Activated gamma-delta T cell treated with anti-CD3 and anti-CD28 coated beads, Interleukin-2, amount 50 U/mL, for 16 hours (primary cell): ENCODE measurements at places on chromosomes 2 and 18.
A peak's percentile ranks its signal among the peaks of the same experiment; 100 is the strongest.

DNA sequence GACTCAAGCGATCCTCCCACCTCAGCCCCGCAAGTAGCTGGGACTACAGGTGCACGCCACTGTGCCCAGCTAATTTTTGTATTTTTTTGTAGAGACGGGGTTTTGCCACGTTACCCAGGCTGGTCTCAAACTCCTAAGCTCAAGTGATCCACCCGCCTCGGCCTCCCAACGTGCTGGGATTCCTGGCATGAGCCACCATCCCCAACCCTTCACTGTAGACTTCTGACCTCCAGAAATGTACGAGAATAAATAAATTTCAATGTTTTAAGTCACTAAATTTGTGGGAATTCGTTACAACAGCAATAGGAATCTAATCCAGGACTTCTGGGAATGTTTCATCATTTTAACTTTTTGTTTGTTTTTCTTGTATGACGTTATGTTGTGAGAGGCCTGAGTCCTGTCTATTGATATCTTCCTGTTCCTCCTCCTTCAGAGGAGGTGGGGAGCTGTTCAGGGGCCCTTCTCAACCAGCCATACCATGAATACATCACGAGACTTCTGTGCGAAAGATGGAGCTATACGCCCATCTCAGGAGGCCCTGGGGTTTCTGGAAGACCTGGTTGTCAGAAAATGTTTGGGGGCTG is 40.0 kb downstream of the TEX44 start:
- no peak for DNase-seq

DNA sequence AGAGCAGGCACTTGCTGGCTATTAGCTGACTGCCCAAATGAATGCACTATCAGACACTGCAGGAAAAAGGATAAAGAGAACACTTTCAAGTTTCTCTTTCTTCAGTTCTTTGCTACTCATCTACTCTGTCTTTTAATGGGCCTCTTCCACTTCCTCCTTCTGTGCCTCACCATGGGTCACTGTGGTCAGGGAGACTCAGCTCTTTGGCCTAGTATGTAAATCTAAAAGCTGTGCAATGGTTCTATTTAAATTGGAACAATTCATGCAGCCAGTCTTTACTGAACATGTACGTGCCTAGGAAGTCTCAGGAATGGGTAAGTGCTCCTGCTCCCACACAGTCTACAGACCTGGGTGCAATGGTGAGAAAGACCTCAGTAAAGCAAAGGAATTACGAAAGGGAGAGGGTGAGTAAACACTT is 79.1 kb upstream of the DNMT3A start:
- DNase-seq: no peak

DNA sequence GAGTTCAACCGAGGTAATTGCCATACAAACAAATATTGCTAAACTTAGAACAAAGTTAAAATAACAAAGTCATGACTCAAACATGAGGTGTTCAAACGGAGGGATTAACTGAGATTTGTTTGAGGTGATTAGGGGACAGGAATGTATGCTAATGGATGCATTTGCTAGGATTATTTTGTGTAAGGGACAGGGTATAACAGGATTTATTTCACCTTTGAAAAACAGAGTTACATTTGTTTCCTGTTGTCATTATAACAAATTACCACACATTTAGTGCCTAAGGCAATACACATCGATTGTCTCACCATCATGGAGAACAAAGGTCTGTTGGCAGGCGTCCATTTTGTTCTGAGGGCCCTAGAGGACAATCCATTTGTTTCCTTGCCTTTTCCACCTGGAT is 304.3 kb upstream of the CNTNAP5 start:
- no peak for DNase-seq

DNA sequence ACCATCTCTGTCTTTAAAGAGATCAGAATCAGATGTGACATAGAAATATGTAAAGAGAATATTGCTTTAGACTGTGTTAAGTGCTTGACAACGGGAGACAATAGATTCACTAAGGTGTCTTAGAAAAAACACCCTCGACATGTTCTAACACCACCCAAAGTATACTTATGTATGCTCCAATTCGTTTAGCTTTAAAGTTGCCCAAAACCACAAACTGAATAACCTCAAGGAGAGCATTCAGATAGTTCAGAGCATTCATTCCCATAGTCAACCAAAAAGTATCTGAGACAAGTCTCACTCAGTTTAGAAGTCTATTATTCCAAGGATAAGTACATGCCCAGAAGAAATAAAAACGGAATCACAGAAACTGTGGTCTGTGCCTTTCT is 96.4 kb downstream of the KYNU start:
- DNase-seq: no peak

- DNase-seq: no peak
Observed at GRCh38 chr2:41771710-41772109, 276.1 kb upstream of the PKDCC start.

- no peak for DNase-seq
Observed at GRCh38 chr2:217316743-217317142, 456.9 kb upstream of the TNP1 start.

DNA sequence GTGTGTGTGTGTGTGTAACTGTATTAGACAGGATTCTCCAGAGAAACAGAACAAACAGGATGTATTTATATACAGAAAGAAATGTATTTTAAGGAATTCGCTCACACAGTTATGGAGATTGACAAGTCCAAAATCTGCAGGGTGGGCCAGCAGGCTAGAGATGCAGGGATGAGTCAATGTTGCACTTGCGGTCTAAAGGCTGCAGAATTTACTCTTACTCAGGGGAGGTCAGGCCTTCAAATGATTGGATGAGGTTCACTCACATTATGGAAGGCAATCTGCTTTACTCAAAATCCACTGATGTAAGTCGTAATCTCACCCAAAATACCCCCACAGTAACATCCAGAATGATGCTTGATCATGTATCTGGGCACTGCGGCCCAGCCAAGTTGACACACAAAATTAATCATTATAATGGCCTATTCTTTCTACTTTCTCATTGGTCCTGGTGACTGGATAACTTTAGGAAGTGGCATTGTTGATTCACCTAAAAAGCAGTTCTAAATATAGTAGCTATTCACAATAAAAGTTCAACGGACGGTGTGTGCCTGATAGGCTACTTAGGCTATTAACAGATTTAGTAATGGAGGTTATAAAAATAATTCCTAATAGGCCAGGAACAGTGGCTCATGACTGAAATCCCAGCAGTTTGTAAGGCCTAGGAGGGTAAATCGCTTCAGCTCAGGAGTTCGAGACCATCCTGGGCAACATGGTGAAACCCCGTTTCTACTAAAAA is 40.6 kb upstream of the ACYP2 start:
- no peak for DNase-seq

DNA sequence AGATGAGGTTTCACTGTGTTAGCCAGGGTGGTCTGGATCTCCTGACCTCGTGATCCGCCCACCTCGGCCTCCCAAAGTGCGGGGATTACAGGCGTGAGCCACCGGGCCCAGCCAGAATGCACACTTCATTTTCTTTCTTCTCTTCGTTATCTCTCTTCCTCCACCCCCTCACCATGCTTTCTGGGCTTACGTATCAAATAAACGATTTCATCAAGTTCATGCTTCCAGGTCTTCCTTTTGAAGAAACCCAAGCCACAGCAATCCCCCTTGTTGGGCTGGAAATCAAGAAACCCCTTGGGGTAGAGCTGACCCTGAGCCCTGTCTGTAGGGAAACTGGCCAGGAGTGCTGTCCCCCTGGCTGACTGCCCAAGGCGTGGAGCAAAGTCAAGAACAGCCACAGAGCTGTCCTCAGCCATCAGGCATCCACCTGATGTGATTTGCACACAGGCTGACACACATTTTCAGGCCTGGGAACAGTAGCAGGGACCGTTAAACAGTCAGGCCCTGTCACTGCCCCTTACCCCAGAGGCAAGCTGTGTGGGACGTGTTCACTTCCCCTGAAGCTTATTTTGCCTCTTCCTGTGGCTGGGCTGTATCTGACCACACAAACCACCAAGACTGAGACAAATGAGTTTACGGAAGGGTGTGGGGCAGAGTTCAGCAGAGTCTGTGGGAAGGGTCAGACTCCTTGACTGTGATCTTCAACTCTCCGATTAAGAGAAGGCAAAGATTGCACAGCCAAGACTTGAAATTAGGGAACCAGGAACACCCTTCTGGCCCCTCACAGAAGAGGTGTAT is 15.1 kb upstream of the NMUR1 start:
- peak; percentile 36 for DNase-seq

DNA sequence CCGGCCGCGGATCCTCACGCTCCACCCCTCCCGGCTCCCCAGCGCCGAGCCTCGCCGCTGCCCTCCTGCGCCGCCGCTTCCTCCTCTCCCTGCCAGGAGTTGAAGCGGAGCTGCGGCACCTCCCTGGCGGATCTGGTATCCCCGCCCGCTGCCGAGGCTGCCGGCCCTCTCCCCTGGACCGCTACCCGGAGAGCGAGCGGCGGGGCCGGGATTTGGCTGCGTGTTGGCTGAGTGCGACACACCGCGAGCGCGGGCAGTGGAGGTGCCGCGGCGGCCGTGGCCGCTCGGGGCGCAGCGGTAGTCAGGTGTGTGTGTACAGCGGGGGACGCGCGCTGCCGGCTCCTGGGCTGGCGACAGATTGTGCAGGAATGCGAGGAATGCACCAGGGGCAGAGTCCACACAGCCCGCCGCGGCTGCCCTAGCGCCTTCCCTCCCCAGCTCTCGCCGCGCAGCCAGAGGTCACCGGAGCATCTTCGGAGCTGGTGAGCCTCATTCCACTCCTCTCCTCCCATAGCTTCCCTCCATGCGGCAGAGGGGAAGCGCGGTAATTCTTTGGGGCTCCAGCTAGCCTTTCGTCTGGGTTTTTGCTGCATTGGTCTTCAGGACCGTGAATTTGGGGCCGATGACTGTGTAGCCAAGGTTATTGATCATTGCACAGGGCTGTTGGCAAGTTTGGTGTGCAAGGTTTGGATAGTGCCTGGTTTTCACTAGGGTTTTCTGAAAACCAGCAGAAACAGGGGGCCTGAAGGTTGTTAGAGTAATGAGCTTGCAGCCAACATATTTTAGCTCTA is 1.3 kb downstream of the PKP4 start:
- peak; percentile 28 for DNase-seq

DNA sequence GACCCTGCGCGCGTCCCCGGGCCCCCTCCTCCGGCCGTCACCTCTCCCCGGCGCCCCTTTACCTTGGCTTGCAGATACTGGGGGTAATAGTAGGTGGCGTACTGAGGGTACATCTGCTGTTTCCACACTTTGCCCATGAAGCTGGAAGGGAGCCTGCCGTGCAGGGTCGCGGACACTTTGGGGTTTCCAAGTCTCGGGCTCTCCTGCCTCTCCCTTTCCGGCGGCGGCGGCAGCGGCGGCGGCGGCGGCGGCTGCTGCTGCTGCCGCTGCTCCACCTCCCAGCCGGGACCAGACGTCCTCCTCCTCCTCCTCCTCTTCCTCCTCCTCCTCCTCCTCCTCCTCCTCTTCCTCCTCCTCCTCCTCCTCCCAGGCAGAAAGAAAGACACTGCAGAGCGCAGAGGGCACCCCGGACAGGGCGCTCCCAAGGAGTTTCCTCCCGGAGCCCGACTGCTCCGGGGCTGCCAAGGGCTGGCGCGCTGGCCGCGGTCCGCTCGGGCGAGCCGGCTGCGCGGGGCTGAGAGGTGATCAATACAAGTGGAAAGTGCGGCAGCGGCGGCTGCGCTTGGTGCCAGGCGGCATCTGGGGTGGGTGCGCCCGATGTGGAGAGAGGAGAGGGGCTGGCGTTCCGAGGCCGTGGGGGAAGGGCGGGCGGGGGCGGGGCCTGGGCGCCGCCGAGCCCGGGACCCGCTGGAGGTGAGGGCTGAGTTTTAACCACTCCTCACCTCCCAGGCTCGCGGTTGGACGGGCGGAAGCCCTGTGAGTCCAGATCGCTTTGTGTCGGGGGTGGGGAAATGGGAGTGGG is at the start of gene RBMS1:
Gene RBMS1, minus strand, starts transcription at position 581 of the 802 bp plus-strand sequence. Its CDS starts 444 bp downstream, at position 137.
- DNase-seq: peak; percentile 19

GRCh38 chr2:237297421-237298150 is 116.4 kb downstream of the COL6A3 start:
- DNase-seq: no peak

- no peak for DNase-seq
Observed at GRCh38 chr2:200624658-200625057, 38.8 kb downstream of the AOX1 start.

GRCh38 chr18:77065221-77065981 is 67.2 kb downstream of the MBP start:
- no peak for DNase-seq

GRCh38 chr2:217739741-217740140 is 263.1 kb downstream of the TNS1 start:
- DNase-seq: no peak

DNA sequence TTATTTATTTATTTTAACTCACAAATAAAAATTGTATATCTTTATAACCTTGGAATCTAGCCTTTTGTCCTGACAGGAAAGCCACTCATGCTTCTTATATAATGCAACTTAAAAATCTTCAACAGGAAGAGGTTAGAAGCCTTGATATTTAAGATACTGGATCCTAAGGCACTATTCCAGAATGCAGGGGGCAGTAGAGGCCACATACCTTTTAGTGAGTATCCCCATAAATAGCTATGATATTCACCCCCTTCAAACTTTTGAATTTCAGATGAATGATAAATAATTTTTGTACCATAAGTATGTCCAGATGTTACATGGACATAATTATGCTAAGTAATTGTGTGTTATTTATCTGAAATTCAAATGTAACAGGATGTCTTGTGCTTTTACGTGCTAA is 592.7 kb upstream of the VRK2 start:
- no peak for DNase-seq

DNA sequence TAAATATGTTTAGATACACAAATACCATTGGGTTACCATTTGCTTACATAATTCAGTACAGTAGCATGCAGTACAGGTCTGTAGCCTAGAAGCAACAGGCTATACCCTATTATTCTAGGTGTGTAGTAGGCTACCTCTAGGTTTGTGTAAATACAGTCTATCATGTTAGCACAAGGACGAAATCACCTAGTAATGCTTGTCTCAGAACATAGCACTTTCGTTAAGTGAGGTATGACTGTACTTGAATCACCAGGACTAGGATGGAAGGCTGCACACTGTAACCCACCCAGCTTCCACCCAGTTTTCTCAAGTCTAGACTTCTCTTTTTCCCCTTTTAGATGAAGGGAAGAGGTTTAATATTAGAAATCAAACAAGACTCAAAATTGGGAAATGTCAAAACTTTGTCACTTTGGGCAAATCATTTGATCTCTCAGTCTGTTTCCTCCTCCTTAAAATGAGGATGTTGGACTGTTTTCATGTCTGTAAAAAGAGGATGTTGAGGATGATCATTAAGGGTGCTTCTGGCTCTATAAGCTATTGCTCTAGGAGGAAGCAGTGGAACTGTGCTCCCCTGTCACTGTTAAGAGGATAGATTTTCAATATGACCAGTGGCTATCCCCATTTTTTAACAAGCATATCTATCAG is 3.7 kb upstream of the SOCS6 start:
- DNase-seq: no peak

- no peak for DNase-seq
Observed at GRCh38 chr2:63698786-63699548, 110.2 kb downstream of the MDH1 start.

GRCh38 chr2:162242586-162243280 is 512 bp downstream of the FAP start:
- no peak for DNase-seq

GRCh38 chr2:218383892-218384519 is 1.9 kb downstream of the SLC11A1 start:
- no peak for DNase-seq
